ENCODE measurements at places on chromosomes 11 and 22. TPM values are rescaled to one million over a fixed set of nuclear protein-coding genes. Genes with fewer than 3 reads are reported as not detected.

SYT13 gene
- 2.0 TPM for total RNA-seq

DNA sequence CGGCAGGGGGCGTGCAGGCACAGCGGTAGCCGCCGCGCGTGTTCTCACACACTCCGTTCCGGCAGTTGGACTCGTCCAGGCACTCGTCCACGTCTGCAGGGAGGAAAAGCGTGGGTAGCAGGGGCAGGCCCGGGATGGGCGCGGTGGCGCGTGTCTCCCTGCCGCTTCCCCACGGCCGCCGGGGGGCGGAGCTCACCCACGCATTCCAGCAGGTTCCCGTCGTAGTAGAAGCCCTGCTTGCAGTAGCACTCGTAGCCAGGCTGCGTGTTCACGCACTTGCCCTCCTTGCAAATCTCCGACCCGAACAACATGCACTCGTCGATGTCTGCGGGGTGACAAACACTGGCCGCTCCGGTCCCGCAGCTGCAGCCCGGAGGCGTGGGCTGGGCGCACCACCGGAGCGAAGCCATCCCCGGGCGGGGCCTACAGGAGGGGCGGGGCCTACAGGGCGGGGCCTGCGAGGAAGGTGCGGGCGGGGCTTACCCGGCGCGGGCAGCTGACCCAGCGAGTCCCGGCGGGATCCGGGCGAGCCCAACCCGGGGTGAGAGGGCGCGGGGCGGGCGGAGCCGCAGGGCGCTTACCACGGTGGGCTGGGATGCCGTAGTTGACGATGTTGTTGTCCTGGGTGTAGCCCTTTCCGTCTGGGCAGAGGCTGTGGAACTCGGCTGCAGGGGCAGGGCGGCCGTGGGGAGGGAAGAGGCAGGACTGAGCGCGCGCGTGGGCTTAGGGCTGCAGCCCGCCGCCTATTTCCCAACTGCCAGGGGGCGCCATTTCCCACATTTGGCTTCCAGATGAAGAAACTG, 15.6 kb downstream of the SCYL1 start:
- DNase-seq = peak; percentile 95

GRCh38 chr11:12993626-12994025, 15.5 kb upstream of the RASSF10 start:
- DNase-seq = no peak

- peak; percentile 60 for DNase-seq
These were observed 83.7 kb downstream of the CDKN1C start for GRCh38 chr11:2801711-2802388.

TNNI2 gene
- total RNA-seq = not detected

DNA sequence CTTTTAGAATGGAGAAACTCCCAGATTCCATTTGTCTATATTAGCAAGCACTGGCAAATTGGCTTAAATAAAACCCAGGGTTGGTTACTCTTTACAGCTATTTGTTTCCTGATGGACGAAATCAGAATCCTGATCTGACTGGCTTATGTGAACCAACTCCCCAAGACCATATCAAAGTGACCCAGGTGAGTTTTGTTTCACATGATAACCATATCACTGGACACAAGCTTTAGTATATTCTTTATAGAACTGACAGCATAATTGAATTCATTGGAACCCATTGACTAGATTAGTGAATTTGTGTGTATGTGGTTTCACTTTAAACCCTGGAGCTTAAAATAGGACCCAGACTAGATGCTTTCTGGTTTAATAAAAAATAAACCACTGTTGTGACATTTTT, 39.3 kb downstream of the MCAM start:
- DNase-seq = no peak

- no peak for DNase-seq
These were observed 102.9 kb downstream of the TRIM29 start for GRCh38 chr11:120034881-120035630.

DNA sequence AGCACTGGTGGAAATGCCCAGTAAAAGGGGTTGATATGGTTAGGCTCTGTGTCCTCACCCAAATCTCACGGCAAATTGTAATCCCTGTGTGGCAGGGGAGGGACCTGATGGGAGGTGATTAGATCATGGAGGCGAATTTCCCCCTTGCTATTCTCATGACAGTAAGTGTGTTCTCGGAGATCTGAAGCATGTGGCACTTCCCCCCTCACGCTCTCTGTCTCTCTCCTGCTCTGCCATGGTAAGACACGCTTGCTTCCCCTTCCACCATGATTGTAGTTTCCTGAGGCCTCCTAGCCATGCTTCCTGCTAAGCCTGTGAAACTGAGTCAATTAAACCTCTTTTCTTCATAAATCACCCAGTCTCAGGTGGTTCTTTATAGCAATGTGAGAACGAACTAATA, 37.4 kb downstream of the PACSIN2 start:
- DNase-seq = no peak

DNA sequence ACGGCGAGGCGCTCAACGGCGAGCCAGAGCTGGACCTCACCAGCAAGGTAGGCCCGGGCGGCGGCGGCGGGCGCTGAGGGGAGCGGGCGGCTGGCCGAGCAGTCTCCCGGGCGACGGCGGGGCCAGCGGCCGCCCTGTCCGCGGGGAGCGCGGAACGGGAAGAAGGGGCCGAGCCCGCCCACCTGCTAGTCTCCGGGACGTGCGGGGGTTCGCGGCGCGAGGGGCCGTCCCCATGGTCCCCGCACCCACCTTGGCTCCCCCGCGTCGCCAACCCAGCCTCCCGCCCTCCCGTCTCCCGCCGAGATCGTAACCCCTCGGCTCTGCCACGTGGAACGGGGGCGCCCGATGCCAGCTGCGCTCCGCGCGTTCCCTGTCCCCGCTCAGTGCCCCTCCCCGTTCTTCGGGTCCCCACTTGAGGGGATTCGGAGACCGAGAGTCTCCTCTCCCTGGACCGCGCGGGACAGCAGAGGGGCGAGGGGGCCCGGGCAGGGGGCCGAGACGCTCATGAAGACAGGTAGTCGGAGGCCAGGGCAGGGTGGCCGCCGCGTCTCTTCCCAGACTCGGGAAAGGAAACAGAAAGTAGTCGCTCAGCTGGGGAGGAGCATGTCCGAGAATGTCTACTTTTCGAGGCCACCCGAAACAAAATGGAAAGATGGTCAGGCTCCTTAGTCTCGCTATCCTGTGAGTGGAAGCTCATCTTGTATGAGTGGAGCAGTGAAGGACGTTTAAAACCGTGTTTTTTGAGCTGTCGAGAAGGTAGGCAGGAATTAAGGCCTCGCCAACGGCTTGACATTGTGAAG, 557 bp downstream of the GTPBP1 start:
- peak; percentile 78 for DNase-seq

DNA sequence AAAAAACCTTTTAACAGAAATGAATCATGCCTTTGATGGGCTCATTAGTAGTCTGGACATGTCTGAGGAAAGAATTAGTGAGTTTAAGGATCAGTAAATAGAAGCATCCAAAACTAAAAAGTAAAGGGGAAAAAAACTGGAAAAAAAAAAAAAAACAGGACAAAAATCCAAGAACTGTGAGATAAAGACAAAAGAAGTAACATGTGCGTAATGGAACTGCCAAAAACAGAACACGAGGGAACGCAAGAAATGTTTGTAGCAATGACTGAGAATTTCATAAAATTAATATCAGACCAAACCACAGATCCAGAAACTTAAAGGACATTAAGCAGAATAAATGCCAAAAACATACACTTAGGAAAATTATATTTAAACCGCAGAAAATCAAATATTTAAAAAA, 77.4 kb downstream of the MS4A13 start:
- DNase-seq = no peak

DNA sequence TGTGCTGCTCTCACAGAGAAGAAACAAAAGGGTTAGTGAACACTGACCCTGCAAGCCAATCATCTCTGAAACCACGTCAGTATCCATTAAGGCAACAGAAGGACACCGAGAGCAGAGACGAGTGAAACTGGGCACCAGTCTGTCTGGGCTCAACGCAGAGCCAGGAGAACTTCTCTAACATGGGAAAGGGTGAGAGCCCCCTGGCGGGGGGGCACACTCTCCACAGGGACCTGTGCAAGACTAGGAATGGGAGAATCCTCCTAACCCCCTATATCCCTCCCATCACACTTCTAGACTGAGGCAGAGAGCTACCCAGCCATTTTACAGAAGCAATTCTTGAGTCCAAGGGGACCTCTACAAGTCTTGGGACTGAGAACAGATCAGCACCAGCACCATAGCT, 285.8 kb downstream of the SOX6 start:
- no peak for DNase-seq

- no peak for DNase-seq
These were observed 58.5 kb upstream of the NTM start for GRCh38 chr11:131311776-131312514.

RCE1 gene
- total RNA-seq = 6.1 TPM

KDM4D gene
- total RNA-seq = 0.36 TPM

TIMM10 gene
- 31.7 TPM for total RNA-seq

DNA sequence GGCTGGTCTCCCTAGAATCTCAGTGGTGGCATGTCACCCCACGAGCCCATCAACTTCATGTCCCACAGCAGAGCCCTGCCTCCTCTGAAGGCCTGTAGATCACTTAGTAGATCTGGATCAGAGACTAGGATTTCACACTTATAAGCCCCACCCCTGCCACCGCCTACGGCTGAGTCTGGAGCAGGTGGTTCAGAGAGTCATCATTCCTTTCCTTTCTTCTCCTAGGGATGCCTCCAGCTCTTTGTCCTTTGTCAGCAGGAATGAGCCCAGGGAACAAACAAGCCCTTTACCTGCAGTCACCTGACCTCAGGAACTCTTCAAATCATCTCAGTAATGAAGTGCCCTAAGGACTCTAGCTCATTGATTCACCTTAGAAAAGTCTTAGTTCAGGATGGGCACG, 37.8 kb downstream of the SCGB1A1 start:
- no peak for DNase-seq

- no peak for DNase-seq
These were observed 206.9 kb downstream of the ADAMTS15 start for GRCh38 chr11:130655300-130655699.

TNNT3 gene
- 17.2 TPM for total RNA-seq

DNA sequence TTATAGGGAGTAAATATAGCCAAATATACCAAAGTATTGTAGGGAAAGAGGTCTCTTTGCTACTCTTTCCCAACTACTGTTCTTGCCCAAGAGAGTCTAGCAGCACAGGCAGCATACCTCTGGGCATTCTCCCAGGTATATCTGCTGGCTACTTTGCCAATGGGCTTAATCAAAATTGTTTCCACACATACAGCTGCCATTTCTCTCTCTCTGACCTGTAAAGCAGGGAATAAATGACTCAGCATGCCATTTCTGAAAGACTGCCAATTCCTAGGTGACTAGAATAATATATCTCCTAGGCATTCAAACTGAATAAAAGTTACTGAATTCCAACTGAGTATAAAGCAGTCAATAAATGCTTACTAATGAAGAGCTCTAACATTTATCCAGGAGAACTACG, 44.6 kb downstream of the RDX start:
- no peak for DNase-seq

GRCh38 chr22:44204739-44205515, 24.2 kb downstream of the PARVG start:
- peak; percentile 46 for DNase-seq

DNA sequence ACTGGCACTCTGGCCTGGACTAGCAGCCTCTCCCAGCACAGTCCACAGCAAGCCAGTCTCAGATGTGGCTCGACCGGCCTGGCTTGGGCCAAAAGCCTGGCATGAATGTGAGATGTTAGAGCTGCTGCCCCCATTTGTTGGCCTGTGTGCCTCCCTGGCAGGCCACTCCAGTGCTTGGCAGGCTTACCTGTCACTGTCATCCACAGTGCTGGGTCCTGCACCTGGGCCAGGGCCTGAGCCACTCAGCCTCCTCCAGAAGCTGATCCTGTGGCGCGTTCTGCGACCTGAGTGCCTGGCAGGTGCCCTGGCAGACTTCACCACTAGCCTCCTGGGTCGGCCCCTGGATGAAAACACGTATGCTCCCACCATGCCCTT, 36.1 kb downstream of the RRP8 start:
- DNase-seq = no peak

GDPD4 gene
- not detected for total RNA-seq

DNA sequence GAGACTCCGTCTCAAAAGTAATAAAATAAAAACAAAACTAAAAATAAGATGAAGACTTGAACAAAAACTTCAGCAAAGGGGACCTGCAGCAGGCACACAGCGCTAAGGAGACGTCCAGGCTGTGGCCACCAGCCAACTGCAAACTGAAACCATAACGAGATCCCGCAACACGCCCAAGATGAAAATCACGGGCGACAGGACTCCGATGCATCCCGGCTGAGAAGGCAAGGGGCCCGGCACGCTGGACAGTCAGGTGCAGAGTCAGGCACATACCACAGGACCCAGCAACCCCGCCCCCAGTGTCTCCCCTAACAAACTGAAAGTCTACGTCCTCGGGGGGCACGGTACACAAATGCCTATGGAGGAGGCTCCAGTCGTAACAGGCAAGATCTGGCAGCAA, 9.2 kb downstream of the HRAS start:
- no peak for DNase-seq

- DNase-seq = no peak
These were observed 326.9 kb downstream of the CTTN start for GRCh38 chr11:70725278-70725677.

- no peak for DNase-seq
These were observed 76.0 kb downstream of the UBASH3B start for GRCh38 chr11:122731500-122731913.

GRCh38 chr22:43210631-43211515, 23.9 kb upstream of the TTLL12 start:
- DNase-seq = no peak

GPR83 gene
- 0.36 TPM for total RNA-seq

KCTD14 gene
- total RNA-seq = 2.5 TPM

CD3E gene
- not detected for total RNA-seq

TCN2 gene
- 45.7 TPM for total RNA-seq

GRCh38 chr11:74253361-74253760, 58.1 kb downstream of the P4HA3 start:
- DNase-seq = no peak

DNA sequence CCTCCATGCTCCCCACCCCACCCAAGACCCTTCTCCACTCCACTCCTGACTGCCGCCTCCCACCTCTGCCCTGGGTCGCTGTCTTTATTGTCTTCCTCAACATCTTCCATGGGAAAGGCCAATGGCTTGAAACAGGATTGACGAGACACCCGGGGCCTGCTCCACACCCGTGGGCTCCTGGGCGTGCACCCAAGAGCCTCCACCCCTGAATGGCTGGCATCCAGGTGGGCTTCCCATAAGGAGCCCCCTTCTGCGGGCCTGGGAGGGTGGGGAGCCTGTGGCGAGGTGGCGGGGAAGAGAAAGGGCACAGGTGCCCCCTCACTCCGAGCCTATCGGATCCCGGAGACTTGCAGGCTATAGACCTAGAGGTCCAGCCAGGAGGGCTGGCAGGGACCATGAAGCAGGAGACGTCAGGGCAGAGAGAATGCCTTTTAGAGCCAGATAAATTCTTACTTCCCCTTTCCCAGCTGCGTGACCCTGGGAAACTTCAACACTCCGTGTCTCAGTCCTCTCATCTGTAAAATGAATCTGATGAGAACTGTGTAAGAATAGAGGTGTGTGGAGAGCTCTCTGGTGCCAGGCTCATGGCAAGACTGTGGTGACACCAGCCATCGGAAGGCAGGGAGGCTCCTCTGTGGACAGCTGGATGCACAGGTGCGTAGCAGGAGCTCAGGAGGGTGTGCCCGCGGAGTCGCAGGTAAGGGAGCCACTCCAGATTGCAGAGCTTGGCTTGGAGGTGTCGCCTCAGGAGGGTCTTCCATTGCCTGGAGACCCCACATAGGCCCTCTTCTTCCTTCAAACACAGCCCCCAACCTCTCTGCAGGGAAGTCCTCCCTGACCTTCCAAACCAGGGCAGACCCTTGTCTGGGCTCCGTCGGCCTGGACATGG, 53.9 kb downstream of the SMIM38 start:
- peak; percentile 47 for DNase-seq

MOGAT2 gene
- not detected for total RNA-seq

NLRP6 gene
- total RNA-seq = not detected
